ENCODE measurements at places on chromosomes 2 and 18.

GRCh38 chr2:205066081-205066480 is 520.8 kb downstream of the PARD3B start:
- no peak for DNase-seq

DNA sequence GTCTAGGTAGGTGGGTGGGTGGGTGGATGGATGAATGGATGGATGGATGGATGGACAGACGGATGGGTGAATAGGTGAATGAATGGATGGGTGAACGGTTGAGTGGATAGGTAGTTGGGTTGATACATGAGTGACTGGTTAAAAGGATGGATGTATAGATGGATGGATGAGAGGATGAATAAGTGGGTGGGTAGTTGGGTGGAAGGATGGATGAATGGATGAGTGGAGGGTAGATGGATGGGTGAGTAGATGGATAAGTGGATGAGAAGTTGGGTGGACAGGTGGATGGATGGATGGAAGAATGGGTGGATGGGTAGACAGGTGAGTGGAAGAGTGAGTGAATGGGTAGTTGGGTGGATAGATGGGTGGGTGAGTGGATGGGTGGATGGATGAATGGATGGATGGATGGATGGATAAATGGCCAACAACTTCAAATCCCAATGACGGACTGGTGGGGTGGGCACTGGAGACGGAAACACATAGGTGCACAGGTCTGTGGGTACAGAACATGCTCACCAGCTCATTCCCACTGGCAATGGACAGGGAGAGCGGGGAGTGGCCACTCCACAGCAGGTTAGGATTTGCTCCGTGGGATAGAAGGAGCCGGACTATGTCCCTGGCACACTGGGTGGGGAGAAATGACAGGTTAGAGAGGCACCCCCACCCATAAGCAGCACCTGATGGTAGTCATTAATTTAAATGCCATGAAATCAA is 48.8 kb downstream of the ANKMY1 start:
- DNase-seq: no peak

DNA sequence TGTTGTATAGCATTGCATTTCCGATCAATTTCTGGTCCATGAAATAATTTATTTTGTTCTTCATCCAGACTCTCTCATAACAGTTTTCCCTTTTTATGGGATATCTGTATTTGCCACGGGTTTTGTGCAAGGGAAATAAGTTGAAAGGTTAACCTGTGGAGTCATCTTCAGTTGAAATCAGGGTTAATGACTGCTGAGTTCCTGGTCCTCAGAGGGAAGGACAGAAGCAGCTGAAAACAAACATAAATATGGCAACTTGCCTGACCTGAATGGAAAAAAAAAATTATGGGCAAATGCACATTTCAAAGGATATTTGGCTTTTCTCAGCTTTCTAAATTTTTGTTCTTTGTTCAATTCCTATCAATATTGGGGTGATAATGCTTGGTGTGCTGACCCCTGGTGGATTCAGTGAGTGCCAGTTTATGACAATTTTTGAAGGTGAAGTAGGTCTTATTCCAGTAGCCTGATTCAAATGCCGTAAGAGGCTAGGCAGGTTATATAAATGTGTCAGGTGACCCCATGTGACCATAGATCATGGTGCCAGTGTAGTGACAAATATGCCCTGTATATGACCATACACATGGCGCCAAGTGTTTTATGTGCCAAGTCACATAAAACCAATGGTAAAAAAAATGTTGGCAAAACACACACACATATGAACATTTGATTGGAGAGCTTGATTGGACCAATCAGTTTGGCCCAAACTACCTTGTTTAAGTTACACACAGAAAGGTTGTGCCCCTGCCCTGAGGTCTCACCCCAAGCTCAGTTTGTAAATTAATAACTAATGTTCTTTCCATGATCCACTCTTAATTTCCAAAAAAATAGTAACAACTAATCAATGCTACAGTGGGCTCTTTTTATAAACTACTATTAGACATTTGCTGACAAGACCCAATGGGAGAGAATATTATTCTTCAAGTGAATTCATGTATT is 47.6 kb upstream of the FAM124B start:
- DNase-seq: no peak

- DNase-seq: no peak
Observed at GRCh38 chr2:181558371-181558770, 98.5 kb downstream of the CERKL start.

DNA sequence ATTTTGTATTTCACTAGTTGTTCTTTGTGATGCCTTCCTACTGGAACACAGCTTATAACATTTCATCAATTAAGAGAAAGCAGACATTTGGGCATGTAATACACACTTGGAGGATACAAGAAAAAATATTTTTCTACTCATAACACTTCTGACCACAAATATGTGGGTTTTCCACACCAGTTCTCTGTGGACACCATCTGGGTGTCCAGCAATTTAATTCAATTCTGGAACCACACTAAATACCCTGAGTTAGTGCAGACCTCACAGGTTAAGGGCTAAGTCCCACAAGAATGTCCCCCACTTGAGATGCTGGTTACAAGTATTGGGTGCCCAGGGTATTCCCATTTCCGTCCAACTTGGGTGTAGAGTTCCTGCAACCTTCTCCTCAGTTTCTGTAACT is 91.1 kb upstream of the SKOR2 start:
- no peak for DNase-seq

DNA sequence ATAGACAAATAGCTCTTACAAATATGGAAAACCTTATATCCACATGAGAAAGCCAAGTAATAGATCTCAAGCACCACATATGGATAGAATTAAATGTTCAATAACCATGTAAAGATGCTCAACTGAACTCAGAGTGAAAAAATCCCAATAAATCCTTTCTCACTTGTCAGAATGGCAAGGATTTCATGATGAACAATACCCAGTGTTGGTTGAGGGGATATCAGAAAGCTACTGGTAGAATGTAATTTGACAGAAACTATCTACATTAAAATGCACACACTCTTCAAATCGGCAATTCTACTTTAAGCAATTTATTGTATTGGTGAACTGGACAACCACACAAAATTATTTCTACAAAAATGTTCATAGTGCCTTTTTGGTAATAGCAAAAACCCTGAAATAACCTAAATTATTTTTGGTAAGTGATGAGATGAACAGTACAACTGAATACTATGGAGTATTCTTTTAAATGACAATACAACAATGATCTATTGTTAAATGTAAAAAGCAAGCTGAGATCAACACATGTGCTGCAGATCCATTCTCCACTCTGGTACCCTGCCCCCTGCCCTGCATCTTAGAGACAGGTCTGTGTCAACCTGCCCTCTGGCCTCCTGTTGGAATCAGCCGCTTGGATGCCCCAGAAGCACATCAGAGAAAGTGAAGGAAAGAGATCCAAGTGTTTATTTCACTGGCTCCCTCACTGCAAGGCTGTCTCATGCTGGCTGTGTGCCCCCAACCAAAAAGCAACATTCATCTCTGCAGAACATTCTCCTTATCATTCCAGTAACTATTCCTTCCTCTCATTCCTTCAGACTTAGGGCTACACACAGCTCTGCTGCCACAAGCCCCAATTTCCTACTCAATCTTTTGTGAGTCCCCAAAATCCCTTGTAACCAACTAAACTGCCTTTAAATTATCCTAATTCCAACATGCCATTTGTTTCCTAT is 442.5 kb downstream of the LRATD1 start:
- DNase-seq: no peak

- DNase-seq: no peak
Observed at GRCh38 chr2:130183512-130184373, 1.7 kb downstream of the MZT2B start.

GRCh38 chr18:7112936-7113335 is 4.7 kb downstream of the LAMA1 start:
- no peak for DNase-seq

DNA sequence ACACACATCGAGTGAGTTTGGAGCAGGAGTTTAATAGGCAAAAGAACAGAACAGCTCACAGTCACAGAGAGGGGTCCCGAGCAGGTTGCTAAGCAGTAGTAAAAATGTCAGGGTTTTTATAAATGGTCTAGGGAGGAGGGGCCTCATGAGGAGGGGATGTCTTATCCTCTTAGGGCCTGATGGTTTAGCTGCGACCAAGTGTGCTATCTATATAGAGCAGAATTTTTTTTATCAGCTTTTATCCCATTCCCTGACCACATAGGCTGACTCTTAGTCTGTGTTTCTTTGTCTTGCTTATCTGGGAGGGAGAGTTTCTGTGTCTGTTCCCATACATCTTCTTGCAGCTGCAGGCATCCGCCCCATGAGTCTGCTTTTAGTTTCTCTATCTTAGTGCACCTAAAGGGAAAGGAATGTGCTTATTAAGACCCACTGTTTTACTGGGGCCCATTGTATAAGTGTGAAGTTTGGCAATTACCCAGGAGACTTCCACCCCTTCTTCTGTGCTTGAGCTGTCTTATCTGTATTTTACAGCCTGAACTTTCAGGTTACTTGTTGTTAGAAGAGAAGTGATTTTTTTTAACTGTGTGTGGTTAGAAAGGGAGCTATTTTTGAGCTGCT is 30.4 kb upstream of the GMCL1 start:
- no peak for DNase-seq

GRCh38 chr18:76935722-76936337 is 113.5 kb downstream of the ZNF236 start:
- DNase-seq: no peak

GRCh38 chr2:46286715-46287114 is 10.5 kb upstream of the EPAS1 start:
- no peak for DNase-seq

GRCh38 chr2:168796090-168796577 is 6.3 kb upstream of the NOSTRIN start:
- no peak for DNase-seq

DNA sequence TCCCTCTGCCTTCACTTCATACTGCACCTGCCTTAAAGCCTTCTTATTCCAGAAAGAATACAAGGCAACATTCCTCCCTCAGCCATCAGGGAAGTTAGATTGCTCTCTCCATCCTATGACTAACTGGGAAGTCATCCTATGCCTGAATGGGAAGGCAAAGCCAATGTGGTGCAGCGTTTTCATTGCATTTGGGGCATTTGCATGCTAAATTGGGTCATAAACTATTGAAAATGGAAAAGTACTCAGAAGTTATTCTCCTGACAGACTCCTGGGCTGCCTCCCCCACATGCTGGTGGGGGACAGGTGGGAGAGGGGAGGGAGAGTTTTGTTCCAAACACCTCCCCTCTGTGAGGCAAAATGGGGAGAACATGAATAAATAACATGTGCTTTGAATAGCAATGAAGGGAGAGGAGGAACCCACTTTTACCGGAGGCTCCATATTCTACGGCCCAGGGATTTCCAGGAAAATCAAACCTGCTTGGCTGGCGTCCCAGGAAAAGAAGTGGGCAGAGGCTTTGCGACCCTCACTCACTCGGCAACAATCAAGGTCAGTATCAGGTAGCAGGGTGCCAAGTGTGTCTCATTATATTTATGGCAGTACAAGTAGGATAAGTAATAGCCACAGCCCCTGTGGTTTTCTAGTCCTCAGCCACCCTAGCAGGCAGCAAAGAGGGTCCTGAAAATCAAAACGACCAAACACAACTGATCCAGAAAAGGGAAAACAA is 84.1 kb downstream of the BOD1L2 start:
- DNase-seq: no peak

- no peak for DNase-seq
Observed at GRCh38 chr2:119389615-119390306, 23.0 kb downstream of the DBI start.

DNA sequence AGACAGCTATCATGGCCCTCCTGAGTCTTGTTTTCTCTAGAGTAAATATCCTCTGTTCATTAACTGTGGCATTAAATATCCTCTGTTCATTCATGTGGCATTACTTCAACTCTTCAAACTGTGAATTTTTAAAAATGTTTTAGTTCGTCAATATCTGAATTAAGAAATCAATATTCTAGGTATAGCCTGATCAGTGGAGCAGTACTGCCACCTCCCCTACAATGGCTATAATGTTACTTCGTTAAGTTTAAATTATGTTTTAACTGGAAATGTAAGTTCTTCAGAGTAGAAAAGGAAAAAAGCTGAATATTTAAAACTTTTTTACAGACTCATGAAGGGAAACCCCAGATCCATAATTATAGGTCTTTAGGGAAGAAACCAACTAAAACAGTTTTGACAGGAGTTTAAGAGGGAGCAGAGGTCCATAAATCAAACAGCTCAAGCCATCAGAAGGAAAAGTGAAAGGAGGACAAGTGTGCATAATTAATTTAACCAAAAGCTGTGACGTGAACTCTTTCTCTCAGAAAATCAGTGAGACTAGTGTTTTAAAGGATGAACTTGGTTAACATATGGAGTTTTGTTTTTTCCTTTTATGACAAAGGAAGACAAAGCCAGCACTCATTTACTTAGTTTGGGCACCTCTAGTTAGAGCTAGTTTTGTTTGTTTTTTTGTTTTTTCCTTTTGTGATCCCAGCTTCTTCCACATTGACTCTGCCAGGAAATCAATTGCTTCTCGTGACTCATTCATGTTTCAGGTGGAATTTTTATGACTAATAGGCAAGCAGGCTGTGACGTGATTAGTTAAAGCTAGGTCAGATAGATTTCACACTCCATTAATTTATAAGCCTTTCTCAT is 44.9 kb downstream of the RBBP8 start:
- no peak for DNase-seq

- no peak for DNase-seq
Observed at GRCh38 chr2:204177977-204178522, 241.5 kb downstream of the ICOS start.

- no peak for DNase-seq
Observed at GRCh38 chr18:44715245-44715644, 34.6 kb downstream of the SETBP1 start.

- no peak for DNase-seq
Observed at GRCh38 chr18:44884431-44884830, 203.7 kb downstream of the SETBP1 start.

DNA sequence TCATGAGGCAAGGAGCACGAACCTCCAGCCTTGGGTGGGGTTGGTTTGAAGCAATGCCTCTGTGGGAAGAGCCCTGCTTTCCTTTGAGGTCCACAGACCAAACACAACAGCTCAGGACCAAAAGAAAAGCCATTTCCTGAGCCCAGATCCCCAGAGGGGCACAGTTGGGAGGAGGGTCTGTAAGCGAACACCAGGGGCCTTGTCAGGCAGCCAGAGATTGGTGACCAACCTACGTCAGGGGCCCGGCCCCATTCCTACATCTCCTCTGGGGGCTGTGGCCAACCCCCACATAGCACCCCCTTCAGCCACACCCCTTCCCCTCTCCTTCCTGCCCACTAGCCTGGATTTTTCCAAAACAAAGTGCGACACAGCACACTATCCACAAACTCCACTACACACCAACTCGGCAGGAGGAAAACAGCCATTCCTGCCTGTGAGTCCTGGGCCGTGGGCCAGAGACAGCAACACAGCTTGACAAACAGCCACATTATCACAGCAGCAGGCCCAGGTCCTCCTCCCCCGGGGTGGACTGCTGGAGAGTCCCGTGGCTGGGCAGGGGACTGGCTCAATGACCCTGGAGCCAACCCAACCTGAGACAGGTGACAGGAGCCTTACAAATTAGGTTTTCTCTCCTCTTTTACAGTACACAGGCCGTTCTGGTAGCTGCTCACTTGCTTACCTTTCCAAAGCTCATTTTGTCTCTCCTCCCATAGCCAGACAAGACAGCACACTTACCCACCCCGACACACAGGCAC is 98.8 kb downstream of the TNS1 start:
- DNase-seq: no peak
